Stimulated activated CD4-positive, alpha-beta T cell treated with anti-CD3 and anti-CD28 coated beads, TNF-alpha, amount 100 ng/mL, for 1 hour (primary cell): ENCODE measurements at places on chromosomes 12 and 14.

GRCh38 chr14:75452900-75453816, 25.3 kb downstream of the JDP2 start:
- DNase-seq = no peak

- DNase-seq = no peak
These were observed 75.4 kb upstream of the KCNJ8 start for GRCh38 chr12:21849878-21850277.

- no peak for DNase-seq
These were observed 137.1 kb upstream of the FOXG1 start for GRCh38 chr14:28629328-28630004.

GRCh38 chr14:21096978-21097635, 1.3 kb downstream of the ZNF219 start:
- no peak for DNase-seq

- no peak for DNase-seq
These were observed 295.7 kb downstream of the BCL11B start for GRCh38 chr14:98976271-98976670.

DNA sequence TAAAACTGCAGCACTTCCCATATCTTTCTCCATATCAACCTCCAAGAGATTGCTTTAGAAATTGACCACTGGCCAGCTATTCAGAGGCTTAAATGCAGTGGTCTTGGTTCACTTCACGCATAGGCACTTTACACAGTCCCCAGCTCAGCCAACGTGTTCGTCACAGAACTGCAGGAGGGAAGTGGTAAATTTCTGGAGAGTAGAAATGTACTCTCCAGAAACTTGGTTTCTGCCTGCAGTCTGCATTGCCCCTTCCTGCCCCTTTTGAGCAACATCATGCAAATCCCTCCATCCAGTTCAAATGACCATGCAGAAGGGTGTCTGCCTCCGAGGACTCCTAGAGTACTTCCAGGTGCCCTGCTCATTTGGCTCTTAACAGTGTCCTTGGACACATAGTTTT, 42.7 kb upstream of the NEDD1 start:
- no peak for DNase-seq

DNA sequence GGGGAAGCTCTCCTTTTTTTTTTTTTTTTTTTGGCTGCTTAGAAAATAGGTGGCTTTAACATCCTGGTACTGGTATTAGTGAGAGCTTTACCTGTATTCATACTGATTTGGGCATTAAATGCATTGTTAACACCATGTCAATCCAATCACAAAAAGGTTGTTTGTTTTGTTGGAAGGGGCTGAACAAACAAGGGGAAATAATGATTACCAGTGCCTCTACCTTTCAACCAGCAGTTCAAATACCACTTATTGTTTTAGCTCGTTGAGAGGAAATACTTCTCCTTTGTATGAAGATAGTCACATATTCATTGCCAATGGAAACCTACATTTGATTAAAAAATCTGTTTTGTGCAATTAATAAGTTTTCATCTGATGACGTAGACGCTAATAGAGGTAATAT, 72.9 kb downstream of the MIPOL1 start:
- no peak for DNase-seq

DNA sequence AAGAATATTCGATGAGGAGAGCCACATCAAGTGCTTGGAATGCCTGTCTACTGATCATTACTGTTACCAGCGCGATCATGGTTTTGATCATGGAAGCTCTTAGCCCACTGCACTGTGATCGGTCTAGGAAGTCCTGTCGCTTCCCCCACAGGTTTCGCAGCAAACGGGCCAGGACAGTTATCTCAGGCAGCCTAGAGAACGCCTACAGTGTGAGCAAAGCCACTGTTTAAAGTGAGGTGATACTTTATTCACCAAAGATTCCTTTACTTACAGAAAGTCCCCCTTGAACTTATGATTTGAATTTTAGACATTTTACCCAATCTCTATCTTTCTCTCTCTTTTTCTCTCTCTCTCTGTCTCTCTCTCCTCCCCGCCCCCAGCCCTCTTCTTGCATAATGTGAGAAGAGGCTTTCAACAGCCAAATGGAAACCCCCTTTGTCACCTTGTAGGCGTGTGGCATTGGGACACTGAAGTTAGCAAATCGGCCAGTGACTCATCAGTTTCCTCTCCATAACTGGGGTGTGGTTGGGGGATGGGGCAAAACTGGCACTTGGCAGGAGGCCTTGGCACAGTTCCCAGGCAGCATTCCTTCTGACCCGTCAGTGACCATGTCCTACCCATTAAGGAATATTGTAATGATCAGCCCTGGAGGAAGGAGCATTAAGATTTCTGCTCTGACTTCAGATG, 214.8 kb downstream of the CHST11 start:
- peak; percentile 41 for DNase-seq

- DNase-seq = no peak
These were observed 106.9 kb downstream of the ANO6 start for GRCh38 chr12:45322810-45323209.

GRCh38 chr12:57148469-57149244, 1.2 kb upstream of the LRP1-AS start:
- no peak for DNase-seq

DNA sequence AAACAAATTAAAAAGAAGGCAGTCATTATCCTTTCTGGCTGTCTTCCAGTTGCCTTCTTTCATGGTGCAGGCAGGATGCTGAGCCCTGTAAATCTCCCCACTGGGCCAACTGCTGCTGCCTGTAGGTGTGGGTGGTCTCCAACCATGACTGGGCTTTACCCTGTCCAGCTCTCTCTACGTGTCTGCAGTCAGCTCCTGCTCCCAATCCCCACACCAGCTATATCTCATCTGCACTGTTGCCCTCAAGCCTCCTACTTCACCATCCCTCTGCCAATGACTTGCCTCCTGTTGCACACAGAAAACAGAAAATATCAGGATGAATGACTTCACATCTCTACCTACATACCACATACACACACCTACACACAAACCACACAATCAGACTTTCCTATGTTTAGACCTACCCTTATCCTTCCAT, 39.7 kb upstream of the PSMA6 start:
- no peak for DNase-seq

- DNase-seq = no peak
These were observed 4.2 kb downstream of the IFFO1 start for GRCh38 chr12:6551496-6552139.

- no peak for DNase-seq
These were observed 2.2 kb downstream of the ATP6V1D start for GRCh38 chr14:67357186-67357968.

GRCh38 chr12:106769546-106769945, 4.9 kb upstream of the RIC8B start:
- DNase-seq = no peak

GRCh38 chr12:112575559-112576067, 156.9 kb downstream of the PTPN11 start:
- no peak for DNase-seq

- no peak for DNase-seq
These were observed 312.0 kb downstream of the KCNC2 start for GRCh38 chr12:74897425-74898211.

GRCh38 chr14:104212206-104213095, 74.1 kb downstream of the KIF26A start:
- DNase-seq = no peak

DNA sequence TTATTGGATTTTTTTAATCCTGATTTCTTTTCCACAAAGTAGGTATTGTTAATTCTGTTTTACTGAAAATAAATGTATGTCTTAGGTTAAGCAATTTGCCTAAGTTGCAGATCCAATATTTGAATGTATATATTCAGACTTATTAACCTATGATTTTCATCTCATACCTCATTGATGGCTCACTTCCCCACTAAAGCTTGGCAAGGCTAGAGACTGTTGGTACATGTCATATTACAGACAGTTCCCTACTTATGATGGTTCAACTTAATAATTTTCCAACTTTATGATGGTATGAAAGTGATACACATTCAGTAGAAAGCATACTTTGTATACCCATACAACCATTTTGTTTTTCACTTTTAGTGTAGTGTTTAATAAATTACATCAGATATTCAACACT, 33.2 kb upstream of the KCNH3 start:
- no peak for DNase-seq

GRCh38 chr12:63038713-63039100, 103.8 kb upstream of the PPM1H start:
- no peak for DNase-seq

DNA sequence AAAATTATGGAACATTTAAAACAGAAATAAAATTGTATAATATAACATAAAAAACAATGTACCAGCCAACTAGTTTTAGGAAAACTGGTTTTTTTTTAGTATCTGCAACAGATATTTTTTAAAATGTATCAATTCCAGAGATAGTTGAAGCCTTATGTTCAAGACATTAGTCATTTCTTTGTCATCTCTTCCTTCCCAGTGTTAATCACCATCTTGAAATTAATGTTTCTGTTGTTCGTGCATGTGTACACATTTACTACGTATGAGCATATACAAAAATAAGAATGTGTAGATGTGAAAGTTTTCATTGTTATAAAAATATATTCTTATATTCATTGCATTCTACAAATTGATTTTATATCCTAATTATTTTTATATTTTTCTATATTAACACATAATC, 1062.1 kb downstream of the SLC6A15 start:
- DNase-seq = no peak
